ENCODE measurements at places on chromosomes 12 and 14. TPM values are rescaled to one million over a fixed set of nuclear protein-coding genes. Genes with fewer than 3 reads are reported as not detected.

Gene KLRB1
- polyA plus RNA-seq: not detected

Gene OASL
- not detected for polyA plus RNA-seq

Gene CNIH1
- 106 TPM for polyA plus RNA-seq

Gene PSMA6
- 352 TPM for polyA plus RNA-seq

Gene ADCY6
- 38.1 TPM for polyA plus RNA-seq

- DNase-seq: peak; percentile 65
These were observed 8.9 kb downstream of the HVCN1 start for GRCh38 chr12:110680032-110680431.

DNA sequence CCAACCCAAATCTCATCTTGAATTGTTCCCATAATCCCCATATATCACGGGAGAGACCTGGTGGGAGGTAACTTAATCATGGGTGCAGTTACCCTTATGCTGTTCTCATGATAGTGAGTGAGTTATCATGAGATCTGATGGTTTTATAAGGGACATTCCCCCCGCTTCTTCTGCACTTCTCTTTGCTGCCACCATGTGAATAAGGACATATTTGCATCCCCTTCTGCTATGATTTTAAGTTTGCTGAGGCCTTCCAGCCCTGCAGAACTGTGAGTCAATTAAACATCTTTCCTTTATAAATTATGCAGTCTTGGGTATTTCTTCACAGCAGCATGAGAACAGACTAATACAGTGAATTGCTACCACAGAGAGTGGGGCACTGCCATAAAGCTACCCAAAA, 179.1 kb downstream of the LRIG3 start:
- no peak for DNase-seq

GRCh38 chr14:95535226-95536021, 574 bp downstream of the GLRX5 start:
- no peak for DNase-seq

GRCh38 chr12:118290130-118290529, 82.6 kb downstream of the TAOK3 start:
- DNase-seq: peak; percentile 16

DNA sequence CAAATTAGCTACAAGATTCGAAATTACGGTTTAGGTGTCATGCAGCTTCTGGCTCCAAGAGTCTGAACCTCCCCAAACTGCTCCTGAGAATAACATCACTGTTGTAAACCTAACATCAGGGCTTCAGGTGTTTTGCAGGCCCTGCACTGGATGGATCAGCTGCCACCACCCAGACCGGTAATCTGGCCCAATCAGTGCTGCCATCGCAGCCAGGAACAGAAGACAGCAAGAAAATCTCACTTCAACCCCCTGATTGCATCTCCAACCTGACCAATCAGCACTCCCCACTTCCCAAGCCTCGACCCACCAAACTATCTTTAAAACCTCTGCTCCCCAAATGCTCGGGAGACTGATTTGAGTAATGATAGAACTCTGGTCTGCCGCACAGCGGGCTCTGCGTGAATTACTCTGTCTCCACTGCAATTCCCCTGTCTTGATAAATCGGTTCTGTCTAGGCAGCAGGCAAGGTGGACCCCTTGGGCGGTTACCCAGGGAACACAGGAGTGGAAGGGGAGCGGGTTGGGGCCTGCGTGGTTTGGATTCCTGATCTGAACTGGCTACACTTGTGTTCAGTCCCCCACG, 268.5 kb upstream of the SFSWAP start:
- no peak for DNase-seq

DNA sequence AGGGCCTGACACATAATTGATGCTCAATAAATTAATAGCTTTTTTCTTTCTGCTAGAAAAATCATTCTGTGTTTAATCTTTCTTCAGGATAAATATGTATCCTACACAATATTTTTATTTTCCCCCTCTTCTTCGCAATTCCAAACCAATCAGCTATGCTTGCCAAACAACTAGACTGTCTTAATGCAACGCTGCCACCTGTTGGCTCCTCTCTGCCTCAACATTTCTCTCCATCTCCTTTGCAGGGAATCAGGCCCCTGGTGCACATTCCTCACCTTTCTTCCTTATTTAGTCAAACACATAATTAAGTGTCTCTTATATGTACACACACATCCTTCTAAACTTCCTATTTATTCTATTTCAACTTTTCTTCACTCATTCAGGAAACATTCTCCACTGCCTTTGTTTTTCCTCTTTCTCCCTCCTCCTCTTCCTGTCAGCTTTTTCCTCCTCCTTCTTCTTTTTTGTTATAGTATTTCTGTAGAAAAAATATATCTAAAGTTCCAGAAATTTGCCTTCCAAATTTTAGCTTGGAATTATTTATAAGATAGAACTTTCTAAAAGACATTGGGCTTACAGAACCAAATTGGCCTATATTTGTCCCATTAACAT, 406.0 kb downstream of the PRKD1 start:
- DNase-seq: peak; percentile 18

DNA sequence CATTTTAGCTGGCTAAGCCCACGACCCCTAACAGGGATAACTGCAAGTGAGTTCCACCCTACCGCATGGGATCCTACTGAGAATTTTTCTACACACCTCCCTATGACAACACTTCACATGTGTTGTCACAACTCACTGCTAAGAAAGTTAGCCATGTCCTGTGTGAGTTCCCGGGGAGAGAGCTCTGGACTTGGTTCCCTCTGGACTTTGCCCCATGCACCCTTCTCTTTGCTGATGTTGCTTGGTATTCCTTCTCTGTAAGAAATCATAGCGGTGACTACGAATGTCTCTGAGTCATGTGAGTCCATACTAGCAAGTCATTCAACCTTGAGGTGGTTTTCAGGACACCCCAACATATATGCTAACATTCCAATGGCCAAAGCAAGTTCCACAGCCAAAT, 9.5 kb upstream of the CDKN3 start:
- DNase-seq: no peak

DNA sequence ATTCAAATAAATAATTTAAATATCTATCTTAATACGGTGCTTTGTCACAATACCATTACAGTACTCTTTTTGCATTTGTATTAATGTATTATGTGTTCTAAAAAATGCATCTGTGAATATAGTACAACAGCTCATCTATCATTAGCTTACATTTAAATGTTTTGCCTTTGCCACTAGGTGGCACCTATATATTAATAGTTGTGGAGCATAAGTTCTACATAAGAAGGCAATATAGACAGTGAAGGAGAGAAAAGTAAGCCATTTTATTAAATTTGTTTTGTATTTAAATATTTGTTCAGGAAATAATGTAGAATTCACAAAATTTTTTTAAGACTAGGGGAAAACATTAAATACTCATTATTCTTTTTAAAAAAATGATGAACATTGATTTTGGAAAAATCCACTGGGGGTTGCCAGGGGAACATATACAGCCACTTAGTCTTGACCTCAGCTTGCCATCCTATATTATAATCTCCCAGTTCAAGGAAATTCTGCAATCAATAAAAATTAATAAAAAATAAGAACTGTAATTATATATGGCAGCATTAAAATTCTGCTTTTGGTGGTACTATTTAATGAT, 9.8 kb downstream of the CCER1 start:
- DNase-seq: peak; percentile 58

GRCh38 chr12:117439531-117440001, 78.1 kb upstream of the NOS1 start:
- no peak for DNase-seq

- DNase-seq: no peak
These were observed 30.7 kb downstream of the CRADD start for GRCh38 chr12:93707836-93708235.

GRCh38 chr14:65565948-65566347, 153.4 kb downstream of the FUT8 start:
- DNase-seq: peak; percentile 32

GRCh38 chr12:109033239-109034196, 12.7 kb upstream of the SVOP start:
- no peak for DNase-seq

DNA sequence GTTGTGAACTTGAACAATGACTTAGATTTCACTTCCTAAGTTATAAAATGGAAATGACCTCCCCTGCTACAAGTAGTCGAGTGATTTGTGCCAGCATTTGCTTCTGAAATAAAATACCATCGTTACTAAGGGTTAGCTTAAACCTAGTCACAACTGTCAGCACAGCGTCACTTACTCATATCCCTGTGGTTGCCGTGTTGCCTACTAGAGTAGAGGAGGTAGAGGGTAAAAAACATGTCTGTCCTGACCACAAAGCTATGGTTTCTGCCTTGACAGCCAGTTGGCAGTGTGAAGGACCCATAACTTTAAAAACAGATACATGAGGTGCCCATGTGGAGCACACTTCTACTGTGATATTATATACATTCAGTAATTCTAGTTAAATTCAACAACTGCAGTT, 234.2 kb upstream of the RGS6 start:
- DNase-seq: no peak

GRCh38 chr12:94498073-94498472, 38.4 kb upstream of the CEP83 start:
- DNase-seq: no peak

GRCh38 chr12:91885851-91886731, 259.6 kb downstream of the BTG1 start:
- no peak for DNase-seq

DNA sequence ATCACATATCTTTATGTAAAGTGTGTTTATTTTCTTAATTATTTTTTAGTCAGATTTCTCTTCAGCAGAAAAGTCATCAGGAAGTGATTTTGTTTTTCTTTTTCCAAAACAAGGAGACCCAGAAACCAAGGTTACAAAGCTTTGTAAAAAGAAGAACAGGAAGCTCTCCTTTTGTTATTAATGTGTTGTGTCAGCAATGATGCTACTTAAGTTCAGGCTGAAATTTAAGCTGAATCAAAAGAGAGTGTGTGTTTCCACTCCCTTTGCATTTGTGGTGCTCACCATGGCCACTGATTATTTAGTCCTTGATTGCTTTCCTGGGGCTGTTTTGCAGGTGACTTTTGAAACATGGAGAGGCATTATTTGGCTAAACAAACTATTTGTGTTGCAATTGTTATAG, 155.3 kb upstream of the ATP2B1 start:
- no peak for DNase-seq

- no peak for DNase-seq
These were observed 705.8 kb upstream of the USP15 start for GRCh38 chr12:61554268-61555008.

DNA sequence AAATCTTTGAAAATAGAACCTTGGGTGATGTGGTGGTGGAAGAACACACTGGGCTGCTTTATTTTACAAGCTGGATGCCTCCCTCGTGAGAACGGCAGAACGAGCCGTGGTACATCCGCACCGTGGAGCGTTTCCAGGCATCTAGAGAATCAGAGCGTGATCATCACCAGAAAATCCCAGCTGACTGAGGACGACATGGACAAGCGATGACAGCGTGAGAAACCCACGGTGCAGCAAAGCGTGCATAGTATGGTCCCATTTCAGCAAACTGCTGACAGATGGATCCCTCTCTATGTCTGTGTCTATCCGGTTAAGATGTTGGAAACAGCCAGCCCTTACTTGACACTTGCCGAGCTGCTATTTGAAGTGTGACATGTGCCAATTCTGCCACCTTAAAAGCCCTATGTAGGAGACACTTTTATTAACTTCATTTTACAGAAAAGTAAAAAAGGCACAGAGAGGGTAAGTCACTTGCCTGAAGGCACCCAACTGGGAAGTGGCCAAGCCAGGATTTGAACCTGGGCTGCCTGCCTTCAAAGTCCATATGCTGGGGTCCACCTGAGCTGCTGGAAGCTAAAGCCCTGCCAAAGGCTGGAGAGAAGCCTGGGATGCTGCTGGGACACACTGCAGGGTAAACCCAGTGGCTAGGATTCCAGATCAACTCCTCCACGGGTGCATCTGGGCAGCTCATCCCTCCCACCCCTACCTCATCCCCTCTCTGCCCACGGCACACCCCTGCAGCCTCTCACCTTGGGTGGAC, 14.9 kb downstream of the SCARB1 start:
- DNase-seq: no peak

- no peak for DNase-seq
These were observed 7.9 kb downstream of the DYNC1H1 start for GRCh38 chr14:101972126-101972866.

DNA sequence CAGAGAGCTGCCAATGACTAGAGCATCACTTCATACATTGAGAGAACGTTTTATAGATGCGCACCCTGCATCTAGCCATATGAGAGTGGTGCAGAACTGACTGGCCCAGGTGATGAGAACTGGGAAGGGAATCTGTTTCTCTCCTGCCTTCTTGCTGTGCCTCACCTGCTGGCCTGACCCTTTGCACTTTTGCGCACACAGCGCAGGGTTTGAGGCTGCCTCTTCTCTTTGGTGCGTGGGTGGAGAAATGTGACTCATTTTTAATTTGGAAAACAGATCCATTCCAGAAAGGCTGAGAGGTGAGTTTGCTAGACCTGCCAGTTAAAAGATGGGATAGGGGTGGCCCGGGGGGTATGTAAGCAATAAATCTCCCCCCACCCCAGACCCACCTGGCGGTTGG, 453 bp upstream of the ESRRB start:
- no peak for DNase-seq

DNA sequence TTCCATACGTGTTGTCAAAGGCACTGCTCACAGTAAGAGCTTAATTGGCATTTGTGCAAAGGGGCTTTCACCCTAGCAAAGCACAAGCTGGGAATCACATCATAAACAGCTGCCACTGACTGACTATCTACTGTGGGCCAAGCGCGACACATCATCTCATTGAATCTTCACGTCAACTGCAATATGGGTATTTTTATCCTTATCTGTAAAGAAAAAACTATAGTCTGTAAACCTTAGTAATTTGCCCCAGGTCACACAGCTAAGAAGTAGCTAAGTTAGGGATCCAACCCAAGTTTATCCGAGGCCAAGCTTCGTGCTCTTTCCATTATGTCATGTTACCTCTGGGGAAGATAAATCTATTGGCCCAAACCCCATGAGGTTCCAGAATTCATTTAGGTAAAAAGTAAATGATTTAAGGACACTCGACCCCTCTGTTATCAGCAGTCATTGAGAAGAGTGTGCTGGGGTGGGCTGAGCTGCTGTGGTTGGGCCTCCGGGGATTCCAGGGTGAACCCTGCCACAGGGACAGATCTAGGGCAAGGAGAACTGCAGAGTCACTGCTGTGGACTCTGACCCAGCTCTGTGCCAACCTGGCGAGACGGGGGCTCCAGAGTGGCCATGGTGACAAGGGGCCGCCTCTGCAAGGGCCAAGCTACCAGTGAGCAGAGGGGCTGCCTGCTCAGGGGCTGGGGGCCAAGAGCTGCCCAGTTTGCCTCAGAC, 27.6 kb downstream of the NCKAP5L start:
- DNase-seq: no peak

DNA sequence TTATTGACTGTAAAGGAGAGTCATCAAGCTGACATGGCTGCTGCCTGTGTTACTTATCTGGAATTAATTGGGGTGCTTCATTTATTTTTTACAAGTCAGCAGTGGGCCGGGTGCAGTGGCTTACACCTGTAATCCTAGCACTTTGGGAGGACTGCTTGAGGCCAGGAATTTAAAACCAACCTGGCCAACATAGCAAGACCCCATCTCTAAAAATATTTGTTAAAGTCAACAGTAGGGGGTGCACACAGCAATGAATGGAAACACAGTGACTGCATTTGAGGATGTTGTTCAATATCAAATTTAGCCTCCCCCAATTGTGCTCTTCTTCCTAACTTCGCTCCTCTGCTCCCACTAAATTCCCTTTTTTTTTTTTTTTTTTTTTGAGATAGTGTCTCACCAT, 52.1 kb downstream of the ANKRD9 start:
- DNase-seq: no peak

- no peak for DNase-seq
These were observed 167.3 kb upstream of the GRIN2B start for GRCh38 chr12:14148489-14149270.

- DNase-seq: no peak
These were observed 30.9 kb upstream of the KLRD1 start for GRCh38 chr12:10276774-10277173.

- DNase-seq: peak; percentile 93
These were observed 69.2 kb upstream of the ETV6 start for GRCh38 chr12:11580125-11580751.

- DNase-seq: no peak
These were observed 193.6 kb downstream of the CACNA1C start for GRCh38 chr12:2246358-2246757.
